ENCODE measurements at places on chromosomes 12 and 14. TPM values are rescaled to one million over a fixed set of nuclear protein-coding genes. Genes with fewer than 3 reads are reported as not detected.

GRCh38 chr12:73452672-73453469 lies 1084.8 kb upstream of the ATXN7L3B start:
- DNase-seq = no peak

DNA sequence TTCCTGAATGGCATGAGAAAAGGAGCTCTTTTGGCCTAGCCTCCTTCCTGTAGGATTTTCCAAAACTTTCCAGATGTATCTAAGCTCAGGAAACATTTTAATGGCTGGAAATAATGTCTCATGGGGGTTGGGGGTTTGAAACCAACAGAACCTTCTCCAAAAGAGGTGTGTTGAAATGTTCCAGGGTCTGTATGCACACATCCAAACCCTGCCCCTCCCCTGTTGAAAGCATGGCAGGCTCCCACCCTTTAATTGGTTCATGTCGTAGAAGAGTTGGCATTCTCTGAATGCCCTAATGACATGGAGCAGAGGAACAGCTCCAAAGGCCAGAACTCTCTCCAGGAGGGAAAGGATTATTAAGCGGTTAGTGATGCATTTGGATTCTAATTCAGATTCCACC lies 353.2 kb downstream of the ZFP36L1 start:
- no peak for DNase-seq

- DNase-seq = no peak
Measured at GRCh38 chr12:126807312-126807865, 1459.6 kb upstream of the TMEM132C start.

DNA sequence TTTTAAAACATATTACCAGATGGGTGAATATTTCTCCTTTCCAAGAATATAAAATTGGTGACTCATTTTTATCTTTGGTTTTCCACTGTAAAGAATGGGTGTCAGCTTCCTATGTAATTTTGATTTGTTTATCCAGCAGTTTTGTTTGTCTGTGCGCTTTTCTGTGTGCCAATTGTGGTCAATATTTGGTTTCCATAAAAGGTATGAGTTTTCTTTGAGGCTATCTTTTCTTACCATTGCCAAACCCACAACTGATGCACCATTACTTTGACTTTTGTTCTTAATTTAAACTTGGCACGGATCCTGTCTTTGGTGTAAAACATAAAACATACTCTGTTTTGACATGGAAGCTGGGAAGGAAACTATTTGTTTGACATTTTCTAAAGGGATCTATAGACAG lies 78.8 kb upstream of the NAV3 start:
- no peak for DNase-seq

The ZDHHC22 gene
- not detected for total RNA-seq

- DNase-seq = no peak
Measured at GRCh38 chr12:92951006-92951405, 21.9 kb upstream of the EEA1 start.

Measured in left lobe of liver (tissue), 2 donors.